ENCODE measurements at places on chromosomes 11 and 22. TPM values are rescaled to one million over a fixed set of nuclear protein-coding genes. Genes with fewer than 3 reads are reported as not detected.

DNA sequence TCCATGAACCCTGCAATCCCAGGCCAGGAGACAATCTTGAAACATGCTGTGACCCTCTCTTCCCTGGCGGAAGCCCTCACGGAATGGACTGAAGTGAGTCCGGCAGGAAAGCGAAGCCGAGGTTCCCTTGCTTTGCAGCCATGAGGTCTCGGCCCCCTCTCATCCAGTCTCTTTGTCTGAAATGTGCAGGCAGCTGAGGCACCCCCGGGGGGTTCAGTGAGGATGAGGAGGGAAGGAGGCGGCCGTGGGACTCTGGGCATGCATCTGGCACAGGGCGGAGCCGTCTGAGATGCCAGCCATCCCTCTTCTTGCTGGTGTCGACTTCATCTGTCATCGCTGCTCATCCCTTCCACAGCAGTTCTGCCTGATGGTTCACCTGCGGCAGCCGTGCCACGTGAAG is 1485.7 kb downstream of the BRD1 start:
- H3K36me3 ChIP-seq: no peaks in the 10 kb centered on the region
- no peak overlapping the region for H3K27ac ChIP-seq
- H3K4me1 ChIP-seq: no peaks in the 10 kb centered on the region
- H3K27me3 ChIP-seq: peaks cover 25% of the 10 kb centered on the region
- H3K4me3 ChIP-seq: no peak overlapping the region
- peak; percentile 63 for DNase-seq

GRCh38 chr11:122123263-122123929 is 7.4 kb upstream of the BLID start:
- H3K27me3 ChIP-seq: no peaks in the 10 kb centered on the region
- no peak for DNase-seq
- no peaks in the 10 kb centered on the region for H3K4me1 ChIP-seq
- no peak overlapping the region for H3K4me3 ChIP-seq

DNA sequence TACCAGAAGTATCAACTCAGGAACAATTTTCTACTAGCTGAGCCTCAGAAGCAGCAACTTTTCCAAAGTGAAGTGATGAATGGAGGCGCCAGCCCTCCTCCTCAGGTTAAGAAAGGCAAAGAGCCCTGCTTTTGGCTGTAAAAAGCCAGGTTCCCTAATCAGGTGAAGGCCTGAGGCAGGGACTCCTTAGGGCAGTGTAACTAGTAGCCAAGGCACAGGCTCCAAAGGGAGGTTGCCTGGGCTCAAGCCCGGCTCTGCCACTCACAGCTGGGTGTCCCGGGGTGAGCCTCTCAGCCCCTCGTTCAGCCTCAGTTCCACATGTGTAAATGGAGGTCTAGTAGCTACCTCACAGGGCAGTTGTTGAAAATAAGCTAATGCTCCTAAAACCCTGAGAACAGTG is 19.5 kb downstream of the TSKU start:
- H3K4me1 ChIP-seq: peaks cover 26% of the 10 kb centered on the region
- no peaks in the 10 kb centered on the region for H3K27me3 ChIP-seq
- DNase-seq: peak; percentile 30
- no peak overlapping the region for H3K27ac ChIP-seq
- no peak overlapping the region for H3K4me3 ChIP-seq

The NFAM1 gene
- total RNA-seq: 18.7 TPM

The ZNF202 gene
- total RNA-seq: 16.6 TPM

The PNPLA5 gene
- total RNA-seq: not detected

The SLC25A17 gene
- total RNA-seq: 11.4 TPM

Data from spleen (tissue), 13 donors.